Left ventricle myocardium superior (tissue), 1 donor: ENCODE measurements at places on chromosomes 2 and 18. TPM values are rescaled to one million over a fixed set of nuclear protein-coding genes. Genes with fewer than 3 reads are reported as not detected.

The GLI2 gene
- total RNA-seq, result 2.1 TPM

The HJURP gene
- total RNA-seq, result 0.52 TPM

The TTC21B gene
- 14.7 TPM for total RNA-seq

The MAB21L4 gene
- total RNA-seq, result not detected

The RAPGEF4 gene
- 16.6 TPM for total RNA-seq

DNA sequence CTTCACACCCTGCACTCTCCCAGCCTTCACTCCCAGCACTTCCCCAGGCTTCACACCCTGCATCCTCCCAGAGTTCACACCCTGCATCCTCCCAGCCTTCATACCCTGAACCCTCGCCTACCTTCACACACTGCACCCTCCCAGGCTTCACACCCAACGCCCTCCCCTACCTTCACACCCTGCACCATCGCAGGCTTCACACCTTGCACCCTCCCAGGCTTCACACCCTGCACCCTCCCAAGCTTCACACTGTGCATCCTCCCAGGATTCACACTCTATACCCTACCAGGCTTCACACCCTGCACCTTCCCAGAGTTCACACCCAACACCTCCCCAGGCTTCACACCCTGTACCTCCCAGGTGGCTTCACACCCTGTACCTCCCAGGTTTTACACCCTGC lies 448.7 kb upstream of the MYT1L start:
- no peak for DNase-seq

DNA sequence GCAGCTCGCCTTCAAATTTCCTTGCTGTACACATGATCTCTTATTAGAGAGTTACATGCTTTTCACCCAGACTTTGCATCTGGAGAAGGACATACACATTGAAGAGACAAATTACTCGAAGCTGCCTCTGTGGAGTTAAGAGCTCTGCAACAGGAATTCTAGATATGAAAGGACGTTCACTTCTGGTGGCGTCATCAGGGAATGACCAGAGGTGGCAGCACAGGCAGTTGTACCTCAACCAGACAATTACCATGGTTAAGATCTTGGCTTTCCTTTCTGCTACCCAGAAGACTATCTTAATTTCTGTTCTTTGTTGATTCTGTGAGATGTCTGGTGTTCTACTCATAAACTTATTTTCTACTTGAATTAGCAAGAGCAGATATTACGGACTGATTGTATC lies 39.1 kb upstream of the MC4R start:
- no peak for DNase-seq

- DNase-seq, result no peak
Observed at GRCh38 chr2:237153181-237153580, 67.5 kb downstream of the COPS8 start.

- no peak for DNase-seq
Observed at GRCh38 chr2:96591494-96591893, 46.6 kb downstream of the KANSL3 start.
